ENCODE measurements at places on chromosomes 7 and 10.

DNA sequence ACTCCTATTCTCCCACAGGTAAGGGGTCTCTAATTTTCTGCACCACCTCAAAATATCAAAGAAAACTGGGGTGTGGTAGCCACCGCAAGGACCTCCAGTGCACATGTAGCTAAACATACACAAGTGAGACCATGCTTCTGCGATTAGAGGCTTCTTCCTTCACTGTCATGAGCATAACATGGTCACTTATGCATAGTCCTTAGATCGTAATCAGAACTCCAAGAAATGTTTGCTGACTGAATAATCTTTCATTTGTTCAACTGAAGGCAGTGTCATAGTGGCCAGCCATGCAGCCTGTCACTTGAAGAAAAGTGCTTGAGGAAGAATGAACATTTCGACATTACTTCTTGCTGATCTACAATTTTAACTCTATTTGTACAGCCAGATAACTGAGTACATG is 14.6 kb downstream of the TWIST1 start:
- DNase-seq = no peak

- DNase-seq = no peak
These were observed 163.0 kb upstream of the PPP1R3A start for GRCh38 chr7:114081606-114082425.

DNA sequence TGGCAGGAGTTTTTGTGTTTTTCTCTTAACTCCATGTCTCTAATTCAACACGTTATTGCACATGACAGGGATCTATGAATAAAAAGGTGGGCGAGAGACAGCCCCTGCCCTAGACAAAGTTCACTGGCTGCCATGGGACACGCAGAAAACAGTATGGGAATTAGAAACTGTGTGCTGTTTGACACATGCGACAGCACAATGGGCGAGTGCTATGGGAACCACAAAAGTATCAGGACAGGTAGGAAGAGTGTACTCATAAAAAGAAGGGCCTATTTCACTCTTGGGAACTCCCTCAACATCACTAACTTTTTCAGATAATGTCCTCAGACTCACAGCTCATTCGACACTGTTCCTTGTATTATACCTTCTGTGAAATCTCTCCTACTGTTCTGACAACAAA is 45.7 kb downstream of the MINDY3 start:
- no peak for DNase-seq

GRCh38 chr10:63922468-63923284 is 401.5 kb downstream of the REEP3 start:
- DNase-seq = no peak

- DNase-seq = no peak
These were observed 572.4 kb upstream of the LRRTM3 start for GRCh38 chr10:66353422-66353821.

DNA sequence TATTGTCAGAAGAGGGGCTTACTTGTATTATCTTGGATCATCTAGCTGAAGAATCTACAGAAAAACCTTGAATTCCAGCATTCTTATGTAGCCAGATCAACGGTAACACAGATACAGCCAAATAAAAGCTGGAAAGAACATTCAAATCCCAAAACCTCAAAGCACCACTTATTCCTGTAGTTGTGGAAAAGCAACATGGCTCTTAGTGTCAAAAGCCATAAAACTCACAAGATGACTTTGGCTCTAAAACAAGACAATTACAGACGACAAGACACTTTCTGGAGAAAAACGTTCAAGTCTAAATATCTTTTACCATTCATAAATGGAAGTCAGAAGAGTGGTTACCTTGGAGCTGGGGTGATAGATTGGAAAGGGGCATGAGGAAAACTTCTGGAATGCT is 173.0 kb downstream of the HERPUD2 start:
- DNase-seq = no peak

- no peak for DNase-seq
These were observed 116.6 kb upstream of the GALNT17 start for GRCh38 chr7:71015252-71015900.

GRCh38 chr10:116183733-116184511 is 89.1 kb downstream of the GFRA1 start:
- DNase-seq = no peak

GRCh38 chr7:92609921-92610518 is 19.8 kb upstream of the FAM133B start:
- no peak for DNase-seq

- DNase-seq = no peak
These were observed 42.2 kb upstream of the OPALIN start for GRCh38 chr10:96401036-96401435.

GRCh38 chr7:11208883-11209465 is 235.3 kb downstream of the PHF14 start:
- no peak for DNase-seq

DNA sequence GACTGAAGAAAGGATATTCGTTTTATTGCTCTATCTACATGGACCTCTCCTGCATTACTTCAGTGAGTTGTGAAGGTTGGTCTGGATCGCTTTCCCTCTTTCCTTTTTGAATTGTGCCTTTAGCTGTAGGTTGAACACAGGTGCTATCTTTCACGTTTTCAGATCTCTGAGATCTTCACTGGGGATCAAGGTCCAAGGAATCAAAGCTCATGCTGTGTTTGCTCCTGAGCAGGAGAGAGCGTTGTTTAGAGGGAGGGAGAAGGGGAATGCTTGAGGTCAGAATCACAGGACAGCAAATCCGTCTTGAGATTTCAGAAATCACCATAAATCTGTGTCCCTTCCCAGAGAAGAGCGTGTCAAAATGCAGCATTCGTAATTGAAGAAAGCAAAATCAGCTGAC is 105.0 kb downstream of the INSYN2A start:
- no peak for DNase-seq

- no peak for DNase-seq
These were observed 819 bp upstream of the TRIM4 start for GRCh38 chr7:99920149-99920548.

DNA sequence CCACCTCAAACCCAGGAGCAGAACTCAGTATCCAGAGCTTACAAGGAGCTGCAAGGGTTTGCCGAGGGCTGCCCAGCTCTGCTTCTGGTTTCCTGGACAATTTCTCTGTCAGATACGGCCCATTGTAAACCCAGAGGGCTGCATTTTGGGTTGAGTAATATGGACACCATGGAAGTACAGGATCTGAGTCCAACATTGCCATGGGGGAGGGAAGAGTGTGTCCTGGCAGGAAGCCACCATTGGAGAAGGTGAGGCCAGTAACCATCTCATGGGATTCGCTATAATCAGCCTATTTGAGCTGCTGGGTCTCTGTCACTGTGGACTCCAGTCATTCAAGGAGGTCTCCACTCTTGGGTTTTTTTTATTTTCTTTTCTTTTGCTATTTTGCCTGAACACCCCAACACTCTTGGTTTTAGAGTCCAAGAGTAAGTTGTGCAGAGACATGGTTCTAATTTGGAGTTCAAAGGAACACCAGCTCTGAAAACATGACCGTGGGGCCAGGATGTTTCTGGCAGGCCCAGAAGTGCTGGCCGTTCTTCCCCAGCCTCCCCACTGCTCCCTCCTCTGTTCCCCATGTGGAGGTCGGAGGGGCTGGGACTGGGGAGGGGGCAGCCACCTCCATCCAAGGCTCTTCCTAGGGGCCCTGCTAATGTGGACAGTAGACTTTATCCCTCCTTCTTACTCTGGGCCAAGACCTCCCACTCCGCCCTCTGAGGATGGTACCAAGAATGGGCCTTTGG is 46.2 kb downstream of the CHST3 start:
- DNase-seq = no peak

GRCh38 chr7:143973870-143974416 is 19.3 kb downstream of the OR2F1 start:
- DNase-seq = no peak

- DNase-seq = no peak
These were observed 13.0 kb downstream of the OR9A2 start for GRCh38 chr7:143013893-143014292.

Data from stimulated activated naive CD4-positive, alpha-beta T cell treated with Interleukin-2 at 50 U/mL for 16 hours (primary cell).